ENCODE measurements at places on chromosomes 6 and 20.

DNA sequence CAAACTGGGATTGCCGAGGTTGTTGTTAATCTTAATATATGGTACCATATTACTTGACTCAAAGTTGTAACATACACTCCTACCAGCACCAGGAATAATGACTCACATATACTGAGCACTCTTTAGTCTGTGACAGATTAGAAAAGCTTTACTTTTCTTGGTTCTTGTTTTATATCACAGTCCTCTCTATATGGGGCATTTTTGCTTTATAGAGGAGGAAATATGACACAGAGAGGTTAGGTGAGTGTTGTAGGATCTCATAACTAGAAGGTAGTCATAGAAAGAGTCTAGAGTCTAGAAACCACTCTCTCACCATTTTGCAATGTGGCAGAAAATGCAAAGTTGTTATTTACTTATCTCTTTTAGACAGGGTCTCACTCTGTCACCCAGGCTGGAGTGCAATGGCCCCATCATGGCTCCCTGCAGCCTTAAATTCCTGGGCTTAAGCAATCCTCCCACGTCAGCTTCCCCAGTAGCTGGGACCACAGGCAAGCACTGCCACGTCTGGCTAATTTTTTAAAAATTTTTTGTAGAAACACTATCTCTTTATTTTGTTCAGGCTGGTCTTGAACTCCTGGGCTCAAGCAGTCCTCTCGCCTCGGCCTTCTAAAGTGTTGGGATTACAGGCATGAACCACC lies 13.4 kb downstream of the TRIM38 start:
- no peak for DNase-seq

DNA sequence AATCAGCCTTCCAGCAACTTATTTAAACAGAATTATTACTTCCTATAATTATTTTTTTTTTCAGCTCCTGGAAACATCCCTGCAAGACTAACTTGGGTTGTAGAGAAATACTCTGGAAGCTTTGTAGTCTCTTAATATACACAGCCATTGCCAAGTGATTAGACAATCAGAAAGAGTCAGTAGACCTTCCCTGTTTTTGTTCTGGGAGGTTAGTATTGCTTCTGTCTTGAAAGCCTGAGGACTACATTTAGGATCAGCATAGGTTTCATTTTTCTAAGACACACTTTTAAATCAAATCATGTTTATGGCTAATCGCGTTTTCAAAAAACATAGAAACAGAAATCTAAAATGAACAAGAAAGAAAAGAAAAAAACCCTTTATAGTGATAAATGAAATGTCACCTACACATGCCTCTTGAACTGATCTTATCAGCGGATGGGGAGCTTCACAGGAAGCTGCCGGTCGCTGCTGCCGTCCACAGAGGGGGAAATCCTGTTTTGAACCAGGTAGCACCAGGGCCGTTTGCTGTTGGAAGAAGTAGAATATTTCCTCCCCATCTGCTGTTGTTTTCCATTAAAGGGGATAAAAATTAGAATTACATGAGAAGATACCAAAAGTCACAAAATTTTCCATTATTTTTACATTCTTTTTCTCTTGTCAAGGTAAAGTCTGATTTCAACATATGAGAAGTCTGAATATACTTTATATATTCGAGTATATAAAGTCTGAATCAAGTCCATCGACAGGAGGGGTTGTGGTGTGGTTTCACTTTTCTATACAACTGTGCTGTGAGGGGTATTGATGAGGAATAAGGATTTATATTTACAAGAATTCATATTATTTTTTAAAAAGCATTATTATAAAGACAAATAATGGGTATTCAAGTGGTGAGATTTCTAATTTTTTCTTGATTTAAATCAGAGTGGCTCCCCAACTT lies 94.6 kb downstream of the ARMC2 start:
- peak; percentile 35 for DNase-seq

- no peak for DNase-seq
Measured at GRCh38 chr6:109102762-109103161, 7.5 kb downstream of the CEP57L1 start.

- no peak for DNase-seq
Measured at GRCh38 chr20:11067359-11067758, 393.6 kb upstream of the JAG1 start.

DNA sequence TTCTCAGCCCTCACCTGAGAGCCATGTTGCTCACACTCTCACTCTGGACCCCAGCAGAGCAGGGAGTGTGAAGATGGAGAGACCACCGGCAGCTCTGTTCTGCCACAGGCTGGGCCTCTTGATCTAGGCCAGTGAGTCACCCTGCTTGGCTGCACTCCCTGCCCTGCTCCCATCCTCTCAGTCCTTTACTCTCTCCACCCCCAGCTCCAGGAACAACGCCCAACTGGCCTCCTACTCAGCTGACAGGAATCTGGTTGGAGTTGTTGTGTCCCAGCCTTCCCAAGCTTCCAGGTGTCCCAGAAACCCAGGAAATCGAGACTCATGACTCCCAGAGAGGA lies at the start of gene PSORS1C1:
PSORS1C1 (plus strand) TSS at position 260 of the 338 bp plus-strand sequence. CDS start 14,833 bp downstream, outside the sequence.
- no peak for DNase-seq

GRCh38 chr6:166767230-166767629 lies 140.2 kb upstream of the RPS6KA2 start:
- DNase-seq = no peak

- no peak for DNase-seq
Measured at GRCh38 chr6:16639684-16640480, 121.4 kb downstream of the ATXN1 start.

DNA sequence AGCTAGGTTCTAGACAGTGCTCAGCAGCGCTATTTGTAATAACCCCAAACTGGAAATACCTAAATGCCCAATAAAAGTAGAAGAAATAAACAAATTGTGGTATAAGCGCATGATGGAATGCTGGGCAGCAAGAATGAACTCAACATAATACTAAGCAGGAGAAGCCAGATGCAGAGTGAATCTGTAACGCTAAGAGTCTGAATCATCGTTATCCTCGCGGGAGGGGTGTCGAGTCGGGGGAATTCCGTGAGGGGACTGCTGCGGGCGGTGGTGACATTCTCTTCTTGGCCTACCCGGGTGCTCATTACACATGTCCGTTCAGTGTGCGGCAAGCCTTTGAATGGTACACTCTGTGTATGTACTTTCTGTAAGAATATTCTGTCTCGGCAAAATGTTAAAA lies 83.7 kb downstream of the SULF2 start:
- DNase-seq = no peak

All from activated T-helper 1 cell treated with anti-CD3 and anti-CD28 coated beads, Interleukin-2, amount 50 U/mL, for 16 hours (primary cell).